ENCODE measurements at places on chromosomes 3 and 15. TPM values are rescaled to one million over a fixed set of nuclear protein-coding genes. Genes with fewer than 3 reads are reported as not detected.
A peak's percentile ranks its signal among the peaks of the same experiment; 100 is the strongest.

DNA sequence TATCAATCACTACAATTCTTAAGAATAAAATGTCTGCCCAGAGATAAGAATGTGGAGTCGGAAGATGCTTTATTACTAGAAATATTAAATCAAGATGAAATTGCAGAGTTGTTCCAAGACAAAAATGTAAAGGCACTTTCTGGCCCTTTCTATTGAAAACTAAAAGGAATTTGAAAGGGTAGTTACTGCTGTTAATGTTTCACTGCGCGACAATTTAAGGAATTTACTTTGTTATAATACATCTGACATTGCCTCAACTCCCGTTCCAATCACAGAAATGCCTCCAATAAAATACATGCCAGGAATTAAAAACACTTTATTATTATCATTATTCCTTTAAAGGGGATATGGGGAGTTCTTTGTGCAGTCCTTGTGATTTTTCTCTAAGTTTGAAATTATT lies 26.4 kb downstream of the RSL24D1 start:
- ATAC-seq: no peak

DNA sequence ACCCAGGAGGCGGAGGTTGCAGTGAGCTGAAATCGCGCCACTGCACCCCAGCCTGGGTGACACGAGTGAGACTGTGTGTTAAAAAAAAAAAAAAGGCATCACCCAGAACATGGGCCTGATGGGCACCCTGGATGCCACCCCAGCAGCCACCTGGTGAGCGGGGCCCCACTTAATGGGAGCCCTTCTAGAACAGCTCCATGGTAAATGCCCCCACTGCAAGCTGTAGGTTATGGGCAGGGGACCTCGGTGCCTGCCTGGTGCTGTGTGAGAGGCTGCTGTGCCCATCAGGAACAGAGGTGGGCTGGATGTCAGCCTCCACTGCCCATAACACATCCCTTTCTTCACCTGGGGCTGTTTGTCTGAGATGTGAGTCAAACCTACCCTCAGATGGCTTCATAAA lies 156.2 kb upstream of the MEF2A start:
- no peak for ATAC-seq

- ATAC-seq: no peak
These were observed 2.1 kb downstream of the RPP25 start for GRCh38 chr15:74954515-74954914.

GRCh38 chr3:126481808-126482502 lies 6.3 kb upstream of the ZXDC start:
- peak; percentile 2 for ATAC-seq

DNA sequence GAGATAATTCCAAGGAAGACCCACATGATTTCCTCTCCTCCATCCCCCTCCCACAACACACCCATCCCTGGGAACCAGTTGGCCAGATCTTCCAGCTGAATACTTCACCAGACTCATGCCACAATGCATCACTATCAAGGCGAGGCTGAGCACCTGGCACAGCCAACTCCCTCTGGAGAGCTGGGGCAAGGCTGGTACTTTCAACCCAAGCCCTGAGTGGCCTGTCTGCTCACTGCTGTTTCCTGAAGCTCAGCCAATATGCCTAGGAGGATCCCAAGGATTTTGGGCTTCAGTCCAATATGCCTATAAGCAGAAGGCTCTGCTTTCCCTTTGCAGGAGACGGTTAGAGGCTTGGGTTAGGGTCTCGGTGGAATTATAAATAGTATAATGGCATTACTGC lies 90.9 kb upstream of the NEO1 start:
- no peak for ATAC-seq

GRCh38 chr15:51696566-51696965 lies 15.3 kb downstream of the SCG3 start:
- no peak for ATAC-seq

DNA sequence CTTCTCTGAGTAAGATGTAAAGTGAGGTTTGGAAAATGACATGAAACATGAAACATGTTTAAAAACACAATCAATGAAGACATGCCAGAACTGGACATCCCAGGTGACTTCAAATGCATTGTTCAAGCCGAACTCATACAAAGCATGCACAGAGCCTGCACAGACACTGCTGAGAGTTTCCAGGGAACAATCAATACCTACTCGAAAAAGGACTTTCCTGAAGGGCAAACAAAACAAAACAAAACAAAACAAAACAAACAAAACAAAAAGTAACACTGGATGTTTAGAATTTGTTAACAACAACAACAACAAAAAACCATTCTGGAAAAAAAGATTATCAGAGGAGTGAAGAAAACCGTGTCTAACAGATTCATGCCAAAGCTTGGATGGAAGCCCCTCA lies 10.5 kb upstream of the TM4SF19 start:
- ATAC-seq: no peak

- ATAC-seq: no peak
These were observed 35.9 kb downstream of the SAXO2 start for GRCh38 chr15:82298520-82298919.

GRCh38 chr3:127949446-127950055 lies 34.5 kb downstream of the KBTBD12 start:
- ATAC-seq: no peak

DNA sequence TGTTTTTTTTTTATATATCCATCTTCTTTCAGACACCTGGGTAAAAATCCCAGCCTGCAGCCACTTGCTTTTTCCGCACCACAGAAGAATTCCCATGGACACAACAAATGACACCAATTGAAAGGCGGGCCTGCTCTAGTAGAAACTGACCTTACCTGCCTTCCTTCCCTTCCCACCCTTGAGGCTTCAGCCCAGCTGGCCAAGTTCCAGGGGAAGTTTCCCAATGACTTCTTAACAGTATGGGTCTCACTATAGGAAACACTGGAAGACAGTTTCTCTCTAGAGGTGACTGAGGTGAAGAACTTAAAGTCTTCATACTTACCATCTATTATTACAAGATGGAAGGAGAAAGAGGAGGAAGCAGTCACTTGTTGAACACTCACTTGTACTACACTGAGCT lies 714.2 kb upstream of the NR2F2 start:
- ATAC-seq: no peak

- no peak for ATAC-seq
These were observed 38.5 kb downstream of the HPS3 start for GRCh38 chr3:149167898-149168297.

- no peak for ATAC-seq
These were observed 128.0 kb downstream of the ATP8B4 start for GRCh38 chr15:49990835-49991545.

DNA sequence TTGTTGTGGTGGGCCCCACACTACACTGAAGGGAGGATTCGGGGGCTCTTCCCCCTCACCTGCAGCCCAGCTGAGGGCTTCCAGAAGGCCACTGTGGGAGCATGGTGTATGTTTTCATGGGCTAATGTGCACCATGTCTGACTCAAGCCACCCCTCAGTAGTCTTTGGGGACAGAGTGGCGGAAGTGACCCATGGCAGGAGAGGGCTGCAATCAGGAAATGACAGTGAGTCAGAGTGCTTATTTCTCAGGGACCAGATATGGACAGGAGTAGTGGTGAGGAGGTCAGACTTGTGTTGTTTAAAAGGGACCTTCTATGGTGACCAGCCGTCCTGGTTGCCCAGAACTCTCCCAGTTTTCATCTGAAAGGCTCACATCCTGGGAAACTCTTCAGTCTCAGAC lies 32.8 kb upstream of the SLC9A9 start:
- no peak for ATAC-seq

DNA sequence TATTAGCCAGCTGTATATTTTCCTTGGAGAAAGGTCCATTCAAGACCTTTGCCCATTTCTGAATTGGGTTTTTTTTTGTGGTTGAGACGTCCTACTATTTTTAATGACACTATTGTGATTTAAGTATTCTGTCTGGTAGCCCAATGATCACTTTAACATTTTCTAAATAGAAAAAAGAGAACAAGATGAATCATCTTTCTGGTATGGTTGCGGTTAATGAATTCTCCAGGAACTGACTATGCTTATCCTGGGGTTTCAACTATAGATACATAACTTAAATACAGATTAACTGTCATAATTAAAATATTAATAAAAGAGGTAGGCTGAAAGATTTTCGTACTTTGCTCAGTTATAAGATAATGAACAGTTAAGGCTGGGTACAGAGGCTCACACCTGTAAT lies 51.9 kb downstream of the PBRM1 start:
- ATAC-seq: no peak

- ATAC-seq: no peak
These were observed 97.1 kb upstream of the TRIM42 start for GRCh38 chr3:140580746-140581145.

DNA sequence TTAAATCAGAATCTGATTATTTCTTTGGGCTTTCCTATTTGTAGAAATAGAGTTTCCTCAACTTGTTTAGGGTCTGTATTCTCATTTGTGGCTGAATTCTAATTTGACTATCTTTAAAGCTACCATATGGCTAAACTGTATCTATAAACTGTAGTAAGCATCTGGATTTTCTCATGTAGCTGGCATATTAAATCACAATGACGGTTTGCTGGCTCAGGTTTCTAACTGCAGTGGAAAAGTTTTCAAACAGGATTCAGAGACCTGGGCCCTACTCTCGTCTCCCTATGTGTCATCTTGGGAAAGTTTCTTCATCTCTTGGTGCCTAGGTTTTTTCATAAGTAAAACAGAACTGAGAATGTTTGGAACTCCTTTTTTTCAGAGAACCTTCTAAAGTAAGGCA lies 68.3 kb downstream of the GALK2 start:
- peak; percentile 78 for ATAC-seq

- ATAC-seq: no peak
These were observed 27.6 kb upstream of the ARL6 start for GRCh38 chr3:97736928-97737327.

DNA sequence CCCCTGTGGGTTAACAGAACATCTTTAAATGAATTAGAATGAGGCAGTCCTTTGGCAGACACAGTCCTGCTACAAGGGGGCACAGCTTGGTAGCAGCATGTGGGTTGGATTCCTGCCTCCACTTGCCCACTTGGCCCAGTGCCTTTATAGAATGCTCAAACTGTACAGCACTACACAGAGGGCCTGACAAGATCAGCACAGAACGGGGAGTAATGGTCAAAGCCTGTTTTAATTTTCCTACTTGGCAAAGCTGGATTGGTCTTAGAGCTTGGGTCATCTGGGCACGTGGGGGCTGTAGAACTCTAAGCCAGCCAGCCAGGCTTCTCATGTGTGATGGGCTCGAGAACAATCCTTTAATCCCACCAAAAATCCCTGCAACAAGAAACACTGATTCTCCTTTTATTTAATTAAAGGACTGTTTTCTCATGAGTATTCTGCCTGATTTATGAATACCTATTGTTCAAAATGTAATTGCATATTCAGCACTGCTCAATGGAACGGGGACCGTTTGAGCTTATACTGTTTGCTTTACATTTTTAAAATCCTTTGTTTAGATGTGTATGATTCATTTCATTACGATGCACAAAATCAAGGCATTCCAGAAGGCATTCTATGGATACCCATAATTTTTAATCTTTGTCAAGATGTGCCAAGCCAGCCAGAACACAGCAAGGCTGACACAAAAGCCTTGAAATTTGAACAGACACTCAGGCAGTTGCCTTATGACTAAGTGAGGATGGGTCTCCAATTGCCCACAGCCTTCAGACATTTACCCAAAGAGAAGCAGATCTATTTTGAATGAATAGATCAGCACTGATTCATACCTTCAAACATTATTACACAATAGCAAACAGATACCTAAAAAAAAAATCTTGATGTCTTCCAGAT lies 249.3 kb upstream of the TGFBR2 start:
- no peak for ATAC-seq

DNA sequence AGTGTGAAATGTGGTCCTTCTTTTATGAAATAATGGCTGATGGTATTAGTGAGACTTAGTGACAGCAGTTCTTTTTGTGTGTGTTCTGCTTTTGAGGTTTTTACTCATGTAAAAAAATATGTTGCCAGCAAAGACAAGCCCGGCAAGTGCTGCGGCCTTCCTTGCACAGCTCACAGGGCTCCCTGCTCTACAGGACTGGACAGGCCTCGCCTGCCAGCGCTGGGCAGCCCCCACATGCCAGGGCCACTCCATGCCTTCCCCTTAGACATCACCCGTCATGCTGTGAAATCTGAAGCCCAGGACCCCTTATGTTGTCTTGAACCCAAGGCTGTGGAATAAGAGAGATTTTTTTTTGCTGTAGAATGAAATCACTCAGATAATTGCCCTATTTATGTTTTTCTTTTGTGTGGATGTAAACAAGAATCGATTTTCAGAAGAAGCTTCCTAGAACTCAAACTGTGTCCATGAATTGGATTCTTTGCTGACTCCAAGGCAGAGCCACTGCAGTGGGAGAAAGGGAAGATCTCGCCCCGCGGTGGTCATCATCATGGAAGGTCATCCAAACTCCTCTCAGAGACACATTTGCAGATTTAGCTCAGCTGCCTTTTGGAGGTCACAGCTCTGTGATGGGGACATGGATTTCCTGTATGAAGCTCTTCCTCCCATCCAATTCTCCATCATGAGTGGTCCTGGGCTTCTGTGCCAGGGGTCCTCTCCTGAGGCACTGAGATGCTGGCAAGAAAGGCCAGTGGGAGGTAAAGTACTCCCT lies 150.8 kb downstream of the ATP10A start:
- no peak for ATAC-seq

GRCh38 chr3:144822671-144823070 lies 851.0 kb downstream of the DIPK2A start:
- no peak for ATAC-seq

DNA sequence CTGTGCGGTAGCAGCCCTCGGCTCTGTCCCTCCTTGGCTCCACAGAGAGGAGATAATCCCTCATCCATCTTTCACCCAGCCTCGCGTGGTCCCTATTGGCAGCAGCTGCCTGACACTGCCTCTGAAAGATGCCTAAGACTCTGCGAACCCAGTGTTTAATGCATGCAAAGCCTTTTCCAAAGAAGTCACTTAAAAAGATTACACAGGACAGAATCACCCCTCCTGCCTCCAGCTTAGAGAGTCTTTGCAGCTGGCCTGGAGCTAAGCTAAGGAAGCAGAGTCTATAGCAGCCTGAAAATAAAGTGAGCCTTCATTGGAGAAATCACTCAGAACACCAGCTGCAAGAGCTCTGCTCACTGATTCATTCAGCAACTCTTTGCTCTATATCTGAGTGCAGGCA lies 247.2 kb downstream of the SHQ1 start:
- no peak for ATAC-seq

- ATAC-seq: no peak
These were observed 101.9 kb upstream of the GALNT15 start for GRCh38 chr3:16072420-16073110.

GRCh38 chr3:112751061-112751460 lies 95.6 kb downstream of the CD200R1L start:
- ATAC-seq: no peak

- peak; percentile 38 for ATAC-seq
These were observed 556 bp downstream of the CRYBG3 start for GRCh38 chr3:97822359-97822775.

- no peak for ATAC-seq
These were observed 311.5 kb downstream of the SV2B start for GRCh38 chr15:91411586-91411985.

- no peak for ATAC-seq
These were observed 1.5 kb downstream of the IQSEC1 start for GRCh38 chr3:13071695-13072094.

MYZAP gene
- 146 TPM for total RNA-seq

GOLGA8A gene
- total RNA-seq: 42.3 TPM

PROK2 gene
- total RNA-seq: 1.1 TPM

EBLN2 gene
- total RNA-seq: 5.0 TPM

CPEB1 gene
- 4.4 TPM for total RNA-seq

SHC4 gene
- 2.0 TPM for total RNA-seq

MOBP gene
- not detected for total RNA-seq

SEMA3G gene
- 6.7 TPM for total RNA-seq

TTLL13 gene
- not detected for total RNA-seq

EPB42 gene
- total RNA-seq: not detected

LNP1 gene
- 2.3 TPM for total RNA-seq

All from gastroesophageal sphincter (tissue), 4 donors.